ENCODE measurements at places on chromosomes 4 and X.

DNA sequence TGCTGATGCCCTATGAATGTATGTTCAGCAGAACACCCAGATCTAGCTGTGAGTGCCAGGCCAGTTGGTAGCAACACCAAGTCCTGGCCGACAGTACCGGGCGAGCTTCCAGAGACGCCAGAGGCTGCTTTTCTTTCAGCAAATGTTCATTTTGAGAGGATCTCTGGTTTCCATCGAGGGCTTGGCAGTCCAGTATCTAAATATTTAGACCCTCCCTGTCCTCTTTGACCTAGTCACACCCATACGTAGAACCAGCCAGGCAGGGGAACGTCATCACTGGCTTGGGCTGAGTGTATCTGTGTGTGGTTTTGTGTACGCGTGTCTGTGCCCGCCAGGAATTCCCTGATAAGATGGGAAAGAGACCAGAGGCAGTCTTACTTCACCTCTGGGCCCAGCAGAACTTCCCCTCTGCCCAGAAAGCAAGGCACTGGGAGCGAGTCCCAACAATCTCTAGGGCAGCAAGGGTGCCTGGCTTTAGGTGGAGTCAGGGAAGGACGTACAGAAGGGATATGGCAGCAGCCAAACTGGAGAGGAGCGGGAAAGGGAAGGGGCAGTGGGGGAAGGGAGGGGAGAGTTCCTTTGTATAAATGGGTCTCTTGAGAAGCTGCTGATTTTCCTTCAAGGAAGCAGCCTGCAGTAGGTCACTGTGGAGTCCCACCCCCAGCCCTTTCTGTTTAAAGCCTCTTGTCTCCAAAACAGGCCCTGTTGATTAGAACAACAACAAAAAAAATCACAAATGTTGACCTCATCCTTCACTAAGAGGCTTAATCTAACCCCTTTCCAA, 15.0 kb upstream of the ELF4 start:
- DNase-seq: no peak

DNA sequence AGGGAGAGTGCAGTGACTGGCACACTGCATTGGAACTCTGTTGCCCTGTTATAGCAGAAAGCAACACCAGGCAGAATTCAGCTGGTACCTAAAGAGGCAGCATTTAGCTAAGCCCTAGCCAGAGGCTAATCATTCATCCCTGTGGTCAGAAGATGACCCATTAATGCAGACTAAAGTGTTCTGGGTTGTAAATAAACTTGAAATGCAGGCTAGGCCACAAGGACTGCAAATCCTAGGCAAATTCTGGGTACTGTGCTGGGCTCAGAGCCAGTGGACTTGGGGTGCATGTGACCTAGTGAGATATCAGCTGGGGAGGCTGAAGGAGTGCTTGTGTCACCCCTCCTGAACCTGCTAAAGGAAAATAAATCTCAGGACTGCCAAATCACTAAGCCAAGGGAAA, 91.2 kb downstream of the LPAR4 start:
- DNase-seq: no peak

GRCh38 chrX:110146521-110146920, 143.6 kb downstream of the TMEM164 start:
- DNase-seq: peak; percentile 23

DNA sequence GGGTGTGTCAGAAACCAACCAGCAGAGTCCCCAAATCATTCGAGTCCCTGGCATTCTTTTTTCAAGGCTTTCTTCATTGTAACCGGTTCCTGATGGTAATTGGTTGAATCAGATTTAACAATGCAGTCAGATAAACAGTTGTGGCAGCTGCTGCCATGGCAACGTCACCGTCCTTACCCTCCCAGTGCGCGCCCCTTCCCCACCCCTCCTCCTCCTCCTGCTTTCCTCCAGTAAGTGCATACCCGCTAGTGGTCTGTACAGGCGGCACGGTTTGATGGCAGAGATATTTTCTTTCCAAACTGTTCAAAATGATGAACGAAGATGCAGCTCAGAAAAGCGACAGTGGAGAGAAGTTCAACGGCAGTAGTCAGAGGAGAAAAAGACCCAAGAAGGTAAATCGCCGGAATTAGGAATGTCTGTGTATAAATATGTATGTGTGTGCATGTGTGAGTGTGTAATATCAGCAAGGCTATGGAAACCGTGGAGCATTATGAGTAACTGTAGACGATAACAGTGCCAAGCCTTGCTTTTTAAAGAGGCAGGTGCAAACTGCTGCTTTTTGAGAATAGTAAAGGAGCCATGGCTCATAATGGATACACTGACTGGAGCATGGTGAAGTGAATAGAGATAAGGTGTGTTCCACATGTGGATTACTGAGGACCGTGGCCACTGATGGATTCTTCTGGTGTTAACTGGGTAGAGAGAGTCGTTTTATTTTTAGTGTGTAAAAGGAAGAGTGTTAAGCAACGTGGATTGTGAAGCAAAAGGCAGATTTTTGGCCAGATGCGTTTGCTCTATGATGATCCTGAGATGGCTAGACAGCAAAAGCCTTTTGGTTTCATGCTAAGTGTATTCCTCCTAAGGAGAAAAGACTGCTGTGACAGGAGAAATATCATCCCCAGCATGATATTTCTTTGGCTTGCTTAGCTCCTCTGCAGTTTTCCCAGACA, at the start of gene ANK2:
ANK2 (plus strand) TSS at position 233 of the 950 bp plus-strand sequence; CDS start at position 309, 76 bp downstream.
- DNase-seq: no peak

- DNase-seq: no peak
These were observed 143.5 kb upstream of the GALNT7 start for GRCh38 chr4:173025131-173025530.

Data from activated T-cell treated with anti-CD3 and anti-CD28 coated beads, Interleukin-2, amount 50 U/mL, for 1 hour (primary cell).